ENCODE measurements at places on chromosomes 2 and 18.

DNA sequence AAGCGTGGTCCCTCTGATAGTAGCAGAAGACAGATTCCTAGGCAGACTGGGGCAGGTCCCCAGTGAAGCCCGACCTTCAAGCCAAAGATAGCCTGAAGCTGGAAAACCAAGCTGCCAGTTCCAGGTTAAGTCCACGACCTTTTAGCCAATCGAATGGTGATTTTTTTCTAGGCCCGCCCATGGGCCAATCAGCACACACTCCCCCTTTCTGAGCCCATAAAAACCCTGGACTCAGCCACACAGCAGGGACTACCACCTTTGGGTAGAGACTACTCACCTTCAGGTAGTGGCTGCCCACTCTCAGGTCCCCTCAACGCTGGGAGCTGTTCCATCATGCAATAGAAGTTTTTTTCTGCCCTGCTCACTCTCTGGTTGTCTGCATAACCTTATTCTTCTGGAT is 14.5 kb upstream of the ADI1 start:
- DNase-seq: no peak

DNA sequence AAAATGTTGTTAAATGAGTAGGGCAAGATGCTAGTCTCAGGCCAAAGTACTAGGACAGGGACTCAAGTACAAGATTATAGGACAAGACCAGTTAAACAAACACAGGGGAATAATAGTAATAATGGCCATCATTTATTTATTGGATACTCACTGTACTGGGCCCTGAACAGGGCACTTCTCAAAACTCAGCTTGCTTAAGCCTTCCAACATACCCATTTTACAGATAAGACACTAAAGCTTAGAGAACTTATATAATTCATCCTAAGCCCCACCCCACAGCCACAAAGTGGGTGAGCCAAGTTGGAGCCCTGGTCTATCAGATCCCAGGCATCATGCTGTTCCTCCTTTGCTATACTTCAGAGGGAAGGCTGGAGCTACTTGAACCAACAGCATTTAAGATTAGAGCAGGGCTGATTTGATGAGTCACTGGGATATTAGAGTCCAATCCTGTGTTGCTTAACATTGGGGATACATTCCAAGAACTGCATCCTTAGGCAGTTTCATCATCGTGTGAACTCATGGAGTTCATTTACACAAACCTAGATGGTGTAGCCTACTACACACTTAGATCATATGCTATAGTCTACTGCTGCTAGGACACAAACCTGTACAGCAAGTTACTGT is 153.6 kb downstream of the MTCL1 start:
- DNase-seq: no peak

DNA sequence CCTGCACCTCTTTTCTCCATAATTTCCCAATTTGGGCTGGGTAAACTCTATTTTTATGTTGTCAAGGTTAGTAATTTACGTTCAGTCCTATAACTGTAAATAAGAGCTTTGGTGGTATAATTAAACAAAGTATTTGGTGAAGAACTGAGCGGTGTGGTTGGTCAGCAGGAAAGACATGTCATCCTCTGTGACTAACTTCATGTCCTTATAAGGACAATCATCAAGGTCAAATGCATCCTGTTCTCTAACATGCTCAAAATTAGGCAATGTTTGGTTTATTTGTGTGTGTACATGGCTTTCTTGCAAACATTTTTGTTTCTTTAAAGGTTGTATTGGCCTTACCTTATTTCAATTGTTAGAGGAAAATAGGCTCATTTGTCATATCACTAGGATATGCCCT is 121.5 kb upstream of the NABP1 start:
- no peak for DNase-seq

- DNase-seq: no peak
Observed at GRCh38 chr18:24024425-24024824, 9.9 kb downstream of the TTC39C start.

DNA sequence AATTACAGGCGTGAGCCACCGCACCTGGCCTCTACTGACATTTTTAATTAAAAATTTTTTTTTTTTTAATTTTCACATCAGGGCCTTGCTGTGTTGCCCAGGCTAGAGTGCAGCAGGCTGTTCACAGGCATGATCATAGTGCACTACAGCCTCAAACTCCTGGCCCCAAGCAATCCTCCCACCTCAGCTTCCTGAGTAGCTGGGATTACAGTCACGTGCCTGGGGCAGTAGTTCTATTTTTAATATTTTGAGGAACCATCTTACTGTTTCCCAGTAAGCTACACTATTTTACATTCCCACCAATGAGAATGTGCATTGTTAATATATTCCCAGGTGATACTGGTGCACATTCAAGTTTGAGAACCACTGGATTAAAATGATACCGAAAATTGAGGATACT is 92.7 kb downstream of the WDSUB1 start:
- no peak for DNase-seq

- DNase-seq: no peak
Observed at GRCh38 chr2:239159476-239159911, 241.3 kb downstream of the HDAC4 start.

DNA sequence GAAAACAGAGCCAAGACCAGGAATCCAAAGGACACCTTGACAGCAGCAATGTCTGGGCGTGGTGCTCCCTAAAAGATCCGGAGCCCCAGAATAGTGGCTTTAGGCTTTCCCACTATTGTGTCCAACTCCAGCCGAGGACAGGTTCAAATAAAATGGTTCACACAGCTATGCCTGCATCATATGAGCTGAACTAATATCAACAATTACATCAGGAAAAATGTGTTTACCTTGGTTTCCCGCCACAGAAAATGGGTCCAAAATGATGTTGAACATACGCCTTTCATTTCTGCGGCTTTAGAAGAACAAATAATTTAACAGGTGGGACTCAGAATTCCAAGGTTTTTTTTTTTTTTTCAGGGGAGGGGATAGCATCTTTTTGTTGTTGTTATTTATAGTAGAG is 93.6 kb downstream of the OSR1 start:
- DNase-seq: no peak

DNA sequence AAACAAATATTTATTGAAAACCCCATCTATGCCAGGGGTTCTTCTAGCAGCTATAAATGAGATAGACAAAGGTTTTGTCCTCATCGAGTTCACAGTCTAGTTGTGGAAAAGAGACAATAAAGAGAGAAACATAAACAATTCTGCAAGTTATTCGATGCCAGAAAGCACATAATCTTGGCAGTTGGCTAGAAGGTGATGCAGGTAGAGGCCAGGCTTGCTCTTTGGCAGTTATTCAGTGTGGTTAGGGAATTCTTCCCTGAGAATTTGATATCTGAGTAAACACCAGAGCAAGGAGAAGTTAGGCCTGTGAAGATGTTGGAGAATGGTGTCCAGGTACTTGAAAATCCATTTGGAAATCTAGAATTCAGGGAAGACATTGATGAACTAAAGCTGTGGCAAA is 547.4 kb downstream of the SLC4A3 start:
- no peak for DNase-seq

DNA sequence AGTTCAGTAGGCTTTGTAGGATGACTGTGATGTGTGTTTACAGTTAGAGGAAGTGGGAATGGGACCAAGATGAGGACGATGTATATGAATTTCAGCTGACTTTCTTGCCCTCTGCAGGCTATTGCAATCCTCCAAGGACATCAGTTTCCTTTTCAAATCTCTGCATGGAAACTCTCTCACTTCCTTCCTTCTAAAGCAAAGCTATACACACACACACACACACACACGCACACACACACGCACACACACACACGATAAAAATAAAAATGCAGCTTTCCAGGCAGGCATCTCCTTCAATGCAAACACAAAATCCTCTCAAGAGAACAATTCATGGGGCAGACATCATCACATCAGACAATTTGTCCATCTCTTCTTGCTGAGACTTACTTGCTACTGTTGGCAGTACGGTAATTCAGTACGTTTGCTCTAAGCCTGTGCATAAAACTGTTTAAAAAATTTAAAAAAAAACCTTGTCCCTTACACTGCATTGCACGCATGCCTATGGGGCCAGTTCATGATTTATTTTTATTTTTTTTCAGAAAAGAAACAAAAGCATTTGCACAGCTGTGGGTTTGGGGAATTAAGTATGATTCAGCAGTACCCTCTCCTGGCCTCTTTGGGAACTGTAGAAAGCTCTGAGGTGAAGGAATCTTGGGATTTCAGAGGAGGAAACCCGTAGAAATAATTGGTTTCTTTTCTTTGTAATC is 27.1 kb upstream of the ICOS start:
- peak; percentile 26 for DNase-seq

- DNase-seq: peak; percentile 66
Observed at GRCh38 chr2:47272031-47272864, 117.1 kb upstream of the STPG4 start.

GRCh38 chr2:75100011-75100800 is 99.1 kb downstream of the TACR1 start:
- DNase-seq: no peak

DNA sequence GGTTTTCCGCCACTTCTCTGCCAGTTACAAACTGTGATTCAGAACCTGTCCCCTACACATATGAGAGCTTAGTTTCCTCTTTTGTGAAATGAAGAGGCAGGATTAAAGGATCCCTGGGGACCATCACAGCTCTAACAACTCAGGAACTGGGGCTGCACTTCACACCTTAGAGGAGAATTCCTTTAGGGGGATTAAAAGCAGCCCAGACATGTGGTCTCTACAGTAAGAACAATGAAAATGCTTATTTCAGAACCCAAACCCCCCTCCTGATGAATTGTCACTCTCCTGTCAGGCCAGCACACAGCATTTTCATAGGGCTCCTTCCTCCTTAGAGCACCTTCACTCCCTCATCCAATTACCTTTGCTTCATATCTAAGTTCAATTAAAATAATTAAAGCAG is 101.5 kb upstream of the NEDD4L start:
- DNase-seq: no peak

DNA sequence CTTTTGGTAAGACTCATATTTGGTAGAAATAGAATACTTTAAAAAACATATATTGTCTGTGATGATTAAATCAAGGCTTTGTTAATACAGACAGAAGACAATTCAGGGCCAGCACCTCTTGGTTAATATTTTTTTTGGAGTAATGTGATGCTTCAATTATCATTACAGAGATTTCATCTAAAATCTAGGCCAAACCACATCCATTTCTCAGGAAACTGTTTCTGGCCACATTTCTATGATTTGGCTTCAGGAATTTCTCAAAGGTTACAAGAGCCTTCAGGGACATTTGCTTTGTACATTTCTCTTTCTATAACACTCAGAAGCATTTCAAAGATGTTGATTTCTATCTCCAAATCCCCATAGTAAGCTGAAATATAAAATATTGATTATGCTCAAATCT is 614.9 kb downstream of the LRP1B start:
- no peak for DNase-seq

DNA sequence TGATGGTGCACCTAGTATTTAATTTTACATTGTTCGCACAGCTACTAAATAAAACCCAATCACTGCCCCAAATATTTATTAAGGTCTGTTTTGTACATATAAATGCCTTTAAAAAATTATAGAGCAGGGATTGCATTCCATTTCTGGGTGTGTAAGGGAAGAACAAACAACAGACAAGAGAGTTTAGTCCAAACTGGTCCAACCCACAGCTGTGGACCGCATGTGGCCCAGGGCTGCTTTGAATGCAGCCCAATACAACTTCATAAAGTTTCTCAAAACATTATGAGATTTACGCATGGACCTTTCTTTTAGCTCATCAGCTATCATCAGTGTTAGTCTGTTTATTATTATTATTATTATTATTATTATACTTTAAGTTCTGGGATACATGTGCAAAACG is 114.8 kb upstream of the LRATD1 start:
- DNase-seq: no peak

DNA sequence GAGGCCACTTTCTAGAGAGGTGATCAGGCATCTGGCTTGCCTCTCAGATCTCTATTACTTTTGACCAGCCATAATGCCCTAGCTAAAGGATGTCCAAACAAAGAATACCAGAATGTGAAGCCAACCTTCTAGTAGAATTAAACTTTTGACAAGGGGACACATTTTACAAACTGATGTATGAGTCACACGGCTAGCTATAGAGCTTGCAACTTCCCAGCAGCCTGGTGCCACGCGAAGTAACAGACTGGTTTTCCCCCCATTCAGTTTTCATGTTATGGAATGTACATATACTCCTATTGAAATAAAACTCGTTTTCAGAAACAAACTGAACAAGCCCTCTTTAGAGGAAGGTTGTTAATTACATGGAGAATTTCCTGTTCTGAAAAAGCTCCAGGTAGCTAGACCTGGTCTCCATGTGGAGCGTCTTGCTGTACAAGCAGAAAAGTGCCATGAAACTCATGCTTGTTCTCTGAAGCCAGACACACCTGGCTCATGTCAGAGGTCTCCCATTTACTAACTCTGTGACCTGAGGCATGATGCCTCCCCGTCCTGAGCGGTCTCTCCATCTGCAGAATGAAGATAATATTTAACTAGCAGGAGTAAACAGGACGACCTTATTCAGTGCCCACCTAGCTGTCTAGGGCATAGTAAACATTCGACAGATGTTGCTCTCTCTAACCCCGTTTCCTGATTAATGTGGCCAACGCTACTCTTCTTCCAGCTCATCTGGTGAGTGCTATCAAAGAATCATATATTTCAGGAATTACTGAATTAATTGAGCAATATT is 81.5 kb upstream of the MAP3K20 start:
- no peak for DNase-seq

- DNase-seq: no peak
Observed at GRCh38 chr2:33425161-33425560, 51.3 kb upstream of the RASGRP3 start.

- DNase-seq: no peak
Observed at GRCh38 chr2:55163941-55164390, 68.1 kb downstream of the CLHC1 start.

DNA sequence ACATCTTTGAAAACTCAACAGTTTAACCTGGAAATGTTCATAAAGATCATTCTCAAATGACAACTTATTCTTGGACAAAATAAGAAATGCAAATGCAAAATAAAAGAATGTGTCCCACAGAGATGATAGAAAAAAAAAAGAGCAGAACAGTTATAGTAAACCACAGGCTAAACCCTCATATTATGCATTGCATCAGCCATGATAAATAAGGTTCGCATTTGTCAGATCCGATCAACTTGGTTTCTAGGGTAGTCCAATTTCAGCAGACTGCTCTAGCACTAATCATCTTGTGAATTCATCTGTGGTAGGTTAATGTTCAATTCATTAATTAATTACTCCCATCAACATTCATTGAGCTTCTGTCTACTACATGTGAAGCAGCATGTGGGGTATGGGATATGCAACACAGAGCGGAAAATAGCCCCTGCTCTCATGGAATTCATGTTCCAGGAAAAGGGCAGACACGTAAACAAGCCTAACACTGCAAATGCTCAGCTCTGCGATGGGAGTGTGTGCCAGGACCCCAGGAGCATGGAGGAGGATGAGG is 316.2 kb upstream of the REV1 start:
- DNase-seq: no peak

GRCh38 chr2:137705296-137705695 is 259.0 kb upstream of the HNMT start:
- DNase-seq: no peak
